ENCODE measurements at places on chromosomes 2 and 18.
A peak's percentile ranks its signal among the peaks of the same experiment; 100 is the strongest.

- DNase-seq: no peak
Measured at GRCh38 chr2:128269990-128270671, 48.5 kb downstream of the HS6ST1 start.

GRCh38 chr2:158464426-158465281, 7.9 kb downstream of the PKP4 start:
- DNase-seq: peak; percentile 32

DNA sequence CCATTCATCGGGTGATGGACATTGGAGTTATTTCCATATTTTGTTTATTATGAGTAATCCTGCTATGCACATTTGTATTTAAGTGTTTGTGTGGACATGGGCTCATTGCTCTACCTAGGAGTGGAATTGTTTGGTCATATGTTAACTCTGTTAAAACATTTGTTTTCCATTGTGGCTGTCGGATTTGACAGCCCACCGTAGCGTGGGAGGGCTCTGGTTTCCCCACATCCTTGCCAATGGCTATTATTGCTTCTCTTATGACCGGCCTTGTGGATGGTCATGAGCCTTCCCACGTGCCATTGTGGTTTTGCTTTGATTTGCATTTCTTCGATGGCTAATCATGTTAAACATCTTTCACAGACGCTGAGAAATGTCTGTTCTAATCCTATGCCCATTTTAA, 92.0 kb downstream of the ZNF236 start:
- no peak for DNase-seq

GRCh38 chr2:80548469-80548868, 243.9 kb upstream of the LRRTM1 start:
- DNase-seq: no peak

GRCh38 chr2:239488125-239488524, 87.3 kb upstream of the HDAC4 start:
- DNase-seq: no peak

GRCh38 chr2:75896779-75897366, 186.2 kb upstream of the GCFC2 start:
- DNase-seq: peak; percentile 80

- no peak for DNase-seq
Measured at GRCh38 chr2:178076130-178076529, 3.6 kb upstream of the PDE11A start.

DNA sequence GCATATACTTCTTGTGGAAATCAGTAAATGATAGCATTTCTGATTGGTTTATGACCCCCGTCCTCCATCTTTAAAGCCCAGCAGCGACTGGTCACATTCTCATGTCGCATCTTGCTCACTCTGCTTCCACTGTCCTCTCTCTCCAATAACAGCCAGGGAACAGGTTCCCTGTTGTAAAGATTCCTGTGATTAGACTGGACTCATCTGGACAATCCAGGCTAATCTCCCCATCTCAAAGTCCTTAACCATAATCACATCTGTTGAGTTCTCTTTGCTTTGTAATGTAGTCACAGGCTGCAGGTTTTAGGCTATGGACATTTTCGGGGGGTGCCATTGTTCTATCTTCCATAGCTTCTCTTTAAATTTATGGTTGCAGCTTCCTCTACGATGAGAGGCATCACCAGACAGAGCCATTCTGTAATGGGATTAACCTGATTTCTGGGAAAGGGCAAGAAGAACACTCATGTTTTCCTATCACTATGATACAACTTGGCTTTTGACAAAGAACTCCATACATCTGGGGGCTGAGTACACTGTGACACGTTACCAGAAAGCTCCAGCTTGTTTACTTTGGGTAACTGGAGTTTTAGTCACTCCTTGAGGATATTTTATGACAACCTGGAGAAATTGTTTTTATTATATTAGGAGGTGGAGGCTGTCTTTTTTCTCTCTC, 159.0 kb downstream of the NYAP2 start:
- no peak for DNase-seq
